ENCODE measurements at places on chromosomes 1 and 21.

GRCh38 chr1:232521660-232522059 lies 108.3 kb downstream of the SIPA1L2 start:
- DNase-seq, result no peak

DNA sequence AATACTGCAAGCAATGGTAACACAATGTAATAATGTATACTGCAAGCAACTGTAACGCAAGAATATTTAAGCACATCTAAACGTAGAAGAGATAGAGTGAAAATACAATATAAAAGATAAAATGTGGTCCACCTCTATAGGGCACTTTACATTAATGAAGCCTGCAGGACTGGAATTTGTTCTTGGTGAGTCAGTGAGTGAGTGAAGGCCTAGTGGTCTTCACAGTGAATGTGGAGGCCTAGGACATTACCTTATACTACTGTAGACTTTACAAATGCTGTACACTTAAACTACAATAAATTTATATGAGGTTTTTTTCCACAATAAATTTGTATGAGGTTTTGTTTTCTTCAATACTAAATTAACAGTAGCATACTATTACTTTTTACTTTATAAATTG lies 287.4 kb upstream of the SNX7 start:
- no peak for DNase-seq

DNA sequence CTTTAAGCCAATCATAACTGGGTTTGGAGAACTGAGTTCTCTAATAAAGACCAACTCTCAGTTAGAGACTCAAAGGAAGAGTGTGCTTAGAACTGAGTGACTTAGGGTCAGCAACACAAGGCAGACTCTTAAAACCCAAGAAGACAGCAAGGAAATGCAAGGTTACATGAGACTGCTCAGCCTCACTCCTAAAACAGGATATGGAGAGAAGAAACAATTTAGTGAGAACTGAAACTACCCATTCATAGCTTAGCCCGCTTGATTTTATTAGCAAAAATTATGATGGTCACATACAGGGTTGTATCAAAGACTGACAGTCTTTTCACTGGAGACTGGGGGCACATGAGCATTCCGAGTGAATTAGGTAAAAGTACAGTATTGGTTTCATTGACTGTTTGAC lies 78.9 kb upstream of the DMRTA2 start:
- DNase-seq, result no peak

- no peak for DNase-seq
These were observed 134.6 kb downstream of the GLIS1 start for GRCh38 chr1:53604291-53604919.

GRCh38 chr21:46187814-46188213 lies 3.6 kb upstream of the SPATC1L start:
- DNase-seq, result no peak

DNA sequence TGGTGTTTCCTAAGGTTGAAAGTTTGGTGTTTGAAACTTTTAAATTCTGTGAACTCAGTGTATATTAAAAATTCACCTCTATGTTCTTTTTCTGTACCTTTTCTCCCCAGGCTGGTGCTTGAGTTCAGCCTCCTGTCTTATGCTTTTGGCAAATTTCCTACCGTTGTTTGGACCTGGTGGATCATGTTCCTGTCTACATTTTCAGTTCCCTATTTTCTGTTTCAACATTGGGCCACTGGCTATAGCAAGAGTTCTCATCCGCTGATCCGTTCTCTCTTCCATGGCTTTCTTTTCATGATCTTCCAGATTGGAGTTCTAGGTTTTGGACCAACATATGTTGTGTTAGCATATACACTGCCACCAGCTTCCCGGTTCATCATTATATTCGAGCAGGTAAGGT lies 24.9 kb upstream of the AXDND1 start:
- DNase-seq, result no peak

GRCh38 chr1:143625886-143626285 lies 345.9 kb downstream of the FAM72C start:
- no peak for DNase-seq

- no peak for DNase-seq
These were observed 9.5 kb downstream of the WNT9A start for GRCh38 chr1:227938276-227938675.

DNA sequence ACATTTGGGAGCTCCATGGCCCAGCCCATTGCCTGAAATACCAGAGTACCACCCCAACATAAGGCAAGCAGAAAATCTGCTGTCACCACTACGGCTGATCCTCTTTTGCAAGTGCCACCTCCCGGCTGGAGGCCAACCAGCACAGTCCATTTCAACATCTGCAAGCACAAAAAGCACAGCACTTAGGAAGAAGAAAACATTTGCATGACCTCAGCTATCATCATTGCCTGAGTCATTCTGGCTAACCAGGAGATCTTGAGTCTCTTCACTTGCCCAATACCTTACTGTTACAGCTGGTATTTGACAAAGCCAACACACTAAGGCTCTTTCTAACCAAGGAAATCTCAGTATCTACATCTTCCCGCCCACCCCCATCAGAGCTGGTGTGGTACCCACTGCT lies 55.9 kb downstream of the NEK7 start:
- DNase-seq, result no peak

- DNase-seq, result no peak
These were observed 163.5 kb downstream of the NFIA start for GRCh38 chr1:61245696-61246400.

DNA sequence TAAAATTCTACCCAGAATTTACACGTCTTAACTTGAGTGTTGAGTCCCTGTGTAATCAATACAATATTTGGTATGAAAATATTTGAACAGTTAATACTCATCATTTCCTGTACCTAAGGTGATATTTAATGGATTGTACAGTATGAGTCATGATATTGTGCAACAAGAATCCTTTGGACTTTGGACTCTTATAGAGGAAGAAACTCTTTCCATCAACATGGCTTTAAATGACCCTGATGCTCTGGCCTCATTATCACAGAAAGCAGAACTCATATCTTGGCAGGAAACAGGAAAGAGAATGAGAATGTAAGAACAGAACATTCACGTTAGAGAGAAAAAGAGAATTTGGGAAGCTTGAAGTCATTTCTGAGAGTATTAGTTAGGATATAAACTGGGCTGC lies 168.8 kb upstream of the B3GALT2 start:
- DNase-seq, result no peak
